OCI-M1 (cell line): ENCODE measurements at places on chromosomes 3 and 15.

GRCh38 chr15:95018888-95019545, 787.7 kb downstream of the MCTP2 start:
- peak; percentile 25 for DNase-seq

GRCh38 chr15:57213862-57214261, 162.4 kb upstream of the CGNL1 start:
- peak; percentile 85 for DNase-seq

DNA sequence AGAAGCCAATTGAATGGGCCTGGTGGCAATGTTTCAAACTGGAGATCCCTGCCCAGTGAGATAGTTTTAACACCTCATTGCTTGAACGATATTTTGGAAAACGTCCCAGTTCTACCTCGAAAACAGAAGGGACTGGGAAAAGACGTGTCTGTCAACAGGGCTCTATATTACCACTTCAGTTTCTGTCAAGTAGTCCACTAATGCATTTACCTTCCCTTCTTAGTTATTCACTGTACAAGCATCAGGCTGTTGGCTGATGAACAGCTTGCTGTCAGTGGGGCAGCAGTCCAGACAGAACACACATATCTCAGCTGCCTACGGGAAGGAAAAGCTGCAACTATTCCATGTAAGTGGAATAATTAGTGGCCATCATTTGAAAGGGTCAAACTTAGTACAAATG, 794.7 kb upstream of the GBE1 start:
- DNase-seq, result no peak

GRCh38 chr3:8539419-8539818, 37.8 kb downstream of the LMCD1 start:
- DNase-seq, result no peak

GRCh38 chr3:16908016-16908807, 23.5 kb downstream of the PLCL2 start:
- DNase-seq, result no peak

- no peak for DNase-seq
These were observed 11.6 kb upstream of the SEMA5B start for GRCh38 chr3:123039178-123039577.

- DNase-seq, result no peak
These were observed 20.4 kb upstream of the NTRK3 start for GRCh38 chr15:88276821-88277410.

DNA sequence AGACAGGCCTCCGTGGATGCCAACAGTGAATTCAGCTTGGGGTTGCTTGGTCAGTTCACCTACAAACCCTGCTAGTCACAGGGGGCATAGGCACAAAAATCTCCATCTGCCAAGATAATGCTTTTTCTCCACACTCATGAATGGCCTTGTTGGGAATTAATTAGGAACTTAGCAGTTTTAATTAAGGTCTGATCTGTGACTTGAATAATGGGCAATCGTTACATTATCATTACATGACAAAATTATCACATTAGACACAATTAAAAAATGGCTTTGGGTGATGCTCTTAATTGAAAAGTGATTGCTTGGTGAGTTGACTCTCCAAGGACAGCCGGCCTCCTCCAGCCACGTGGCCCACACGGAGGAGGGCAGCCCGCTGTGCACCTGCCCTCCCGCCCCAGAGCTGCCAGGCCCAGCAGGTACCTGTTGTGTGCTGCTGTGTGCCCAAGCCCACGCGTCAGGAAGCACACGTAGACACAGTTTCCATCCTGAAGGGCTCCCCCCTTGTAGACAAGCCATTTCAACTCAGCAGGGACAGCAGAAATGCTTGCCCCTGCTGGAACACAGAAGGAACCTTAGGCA, 274.2 kb downstream of the OCA2 start:
- no peak for DNase-seq

DNA sequence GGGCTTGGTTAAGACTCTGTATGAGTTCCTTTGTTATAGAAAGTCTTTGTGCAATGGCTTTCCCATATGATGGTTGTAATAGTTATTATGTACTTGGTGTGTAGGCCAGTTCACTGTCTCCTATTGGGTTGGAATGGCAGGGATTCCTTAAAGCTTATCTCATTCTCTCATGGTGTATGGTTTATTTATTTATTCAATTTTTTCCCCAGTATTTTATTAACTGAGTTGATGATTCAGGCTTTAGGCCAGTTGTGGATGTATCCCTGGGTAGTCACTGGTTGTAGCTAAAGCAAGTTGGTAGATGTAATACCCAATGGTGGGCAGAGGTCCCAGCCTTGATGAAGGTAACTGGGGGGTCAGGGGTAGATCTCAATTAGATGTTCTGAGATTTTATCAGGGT, 349.4 kb downstream of the DOCK3 start:
- DNase-seq, result no peak

GRCh38 chr3:159497361-159497760, 491.3 kb upstream of the IL12A start:
- DNase-seq, result no peak

DNA sequence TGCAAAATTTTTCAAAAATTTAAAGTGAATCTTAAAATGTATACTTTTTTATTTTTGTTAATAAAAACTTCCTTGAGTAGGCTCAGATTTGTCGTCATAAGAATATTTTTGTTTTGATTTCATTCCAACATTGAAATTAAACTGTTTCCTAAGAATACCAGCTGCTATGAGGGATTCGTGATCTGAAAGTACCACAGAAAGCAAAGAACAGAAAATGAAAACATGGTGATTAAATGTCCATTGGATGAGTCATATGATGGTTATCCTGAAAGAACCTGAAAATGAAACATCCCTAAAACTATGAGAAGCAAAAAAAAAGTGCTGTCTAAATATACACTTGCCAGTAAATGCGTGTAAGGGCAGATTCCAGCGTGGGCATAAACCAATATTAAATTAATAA, 143.8 kb downstream of the GMNC start:
- DNase-seq, result peak; percentile 44

DNA sequence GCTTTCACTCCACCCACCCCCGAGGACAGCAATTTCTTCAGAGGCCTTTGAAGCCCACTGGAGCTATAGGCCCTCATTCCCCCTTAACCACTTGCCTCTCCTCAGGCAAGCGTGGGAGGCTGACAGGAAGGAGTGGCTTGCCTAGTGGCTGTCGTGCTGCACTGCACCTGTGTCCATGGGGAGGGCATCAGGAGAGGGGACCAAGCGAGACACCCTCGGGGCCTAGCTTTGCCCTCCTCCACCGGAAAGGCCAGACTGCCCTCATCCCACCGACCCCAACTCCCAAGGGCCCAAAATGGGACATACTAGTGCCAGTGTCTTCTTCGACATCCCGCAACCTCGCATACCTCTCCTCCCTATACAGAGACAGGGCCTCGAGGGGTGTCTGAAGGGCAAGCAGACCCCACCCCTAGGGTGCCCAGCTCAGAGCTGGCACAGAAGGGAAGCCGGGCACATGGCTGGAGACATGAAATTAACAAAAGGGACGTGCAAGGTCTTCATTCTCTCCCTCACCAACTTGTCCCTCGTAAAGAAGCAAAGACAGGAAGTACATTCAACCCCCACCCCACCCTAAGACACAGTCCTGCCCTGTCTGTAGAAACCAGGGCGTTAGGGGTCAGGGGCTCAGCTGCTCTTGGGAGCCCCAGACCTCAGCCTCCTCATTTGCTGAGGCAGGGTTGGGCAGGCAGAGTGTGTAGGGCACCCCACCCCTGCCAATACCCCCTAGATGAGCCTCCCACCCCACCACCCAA, 24.3 kb downstream of the VIPR1 start:
- no peak for DNase-seq

- DNase-seq, result peak; percentile 91
These were observed 8.1 kb downstream of the FAM131A start for GRCh38 chr3:184345317-184346144.

GRCh38 chr15:58163985-58164384, 25.8 kb downstream of the AQP9 start:
- DNase-seq, result no peak

DNA sequence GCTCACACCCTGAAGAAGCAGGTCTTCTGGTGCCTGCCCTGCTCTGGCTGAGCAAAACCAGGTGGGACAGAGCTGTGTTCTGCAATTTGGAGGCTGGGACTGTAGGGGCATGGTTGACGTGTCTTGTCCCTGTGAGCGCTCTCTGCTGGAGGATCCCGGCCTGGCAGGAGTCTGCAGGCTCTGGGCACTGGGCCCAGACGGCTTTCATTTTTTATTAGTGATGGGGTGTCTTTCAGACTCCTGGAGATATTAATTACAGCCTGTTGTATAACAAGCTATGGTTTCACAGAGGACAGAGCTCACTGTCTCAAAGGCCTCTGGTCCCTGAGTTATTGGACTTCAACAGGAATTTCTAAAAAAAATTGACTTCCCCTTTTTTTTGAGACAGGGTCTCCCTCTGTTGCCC, 29.5 kb upstream of the ZNF710 start:
- peak; percentile 72 for DNase-seq

DNA sequence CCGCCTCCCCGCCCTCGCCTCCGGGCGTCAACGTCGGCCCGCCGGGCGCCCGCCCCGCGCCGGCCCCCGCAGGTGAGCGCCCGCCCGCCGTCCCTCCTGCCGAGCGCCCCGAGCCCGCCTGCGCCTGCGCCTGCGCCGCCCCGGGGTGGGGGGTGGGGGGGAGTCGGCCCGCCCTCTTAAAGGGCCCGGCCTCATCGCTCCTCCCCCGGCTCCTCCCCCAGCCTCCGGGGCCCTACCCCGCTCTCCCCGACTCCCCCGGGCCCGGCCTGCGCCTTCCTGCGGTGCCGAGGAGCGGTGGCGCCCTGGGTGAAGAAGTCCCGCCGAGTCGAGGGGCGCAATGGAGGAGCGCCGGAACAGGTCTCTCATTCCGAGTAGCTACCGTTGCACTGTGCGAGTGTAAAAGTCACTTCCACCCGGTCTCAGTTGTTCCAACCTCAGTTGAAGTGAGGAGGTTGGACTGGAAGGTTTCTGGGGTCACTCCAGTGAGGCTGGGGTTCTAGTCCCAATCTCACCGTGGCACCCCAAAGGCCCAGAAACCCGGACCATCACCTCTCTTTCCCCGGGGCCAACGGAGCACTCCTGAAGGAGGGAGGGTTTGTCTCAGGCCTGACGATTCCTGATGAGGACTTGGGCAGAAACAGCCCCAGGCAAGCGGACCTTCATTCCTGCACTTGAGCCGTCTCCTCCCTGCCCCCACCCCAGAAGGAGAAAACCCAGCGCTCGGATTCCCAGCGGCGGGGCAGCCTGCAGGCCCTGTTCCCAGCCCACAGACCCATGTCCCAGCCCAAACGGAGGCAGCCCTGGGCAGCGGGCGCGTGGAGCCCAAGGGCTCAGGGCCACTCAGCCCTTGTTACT, 1.5 kb upstream of the TNK2 start:
- peak; percentile 70 for DNase-seq

DNA sequence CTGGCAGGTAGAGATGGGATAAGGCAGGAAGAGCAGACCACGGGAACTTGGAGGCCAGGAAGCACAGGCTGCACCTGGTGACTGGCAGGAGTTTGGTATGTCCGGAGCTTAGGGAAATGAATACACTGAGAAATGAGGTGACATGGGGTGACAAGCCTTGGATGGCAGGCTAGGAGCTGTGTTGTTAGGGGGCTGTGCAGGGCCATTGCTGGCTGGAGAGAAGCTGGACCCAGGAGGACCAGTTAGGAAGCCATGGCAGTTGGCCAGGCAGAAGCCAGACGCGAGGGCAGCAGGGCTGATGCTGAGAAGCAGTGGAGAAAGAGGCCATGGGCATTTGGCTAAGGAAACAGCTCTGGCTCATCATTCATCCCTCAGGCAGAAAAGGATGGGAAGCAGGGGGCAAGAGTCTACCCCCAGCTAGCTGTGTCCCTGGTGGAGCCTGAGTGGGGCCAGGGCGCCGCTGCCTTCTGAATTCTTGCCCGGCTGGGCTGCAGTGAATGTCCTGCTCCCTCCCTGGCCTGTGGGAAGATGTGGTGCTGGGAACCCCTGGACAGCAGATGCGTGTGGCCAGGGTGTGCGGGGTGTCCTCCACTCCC, 255.8 kb downstream of the FAM43A start:
- DNase-seq, result no peak

DNA sequence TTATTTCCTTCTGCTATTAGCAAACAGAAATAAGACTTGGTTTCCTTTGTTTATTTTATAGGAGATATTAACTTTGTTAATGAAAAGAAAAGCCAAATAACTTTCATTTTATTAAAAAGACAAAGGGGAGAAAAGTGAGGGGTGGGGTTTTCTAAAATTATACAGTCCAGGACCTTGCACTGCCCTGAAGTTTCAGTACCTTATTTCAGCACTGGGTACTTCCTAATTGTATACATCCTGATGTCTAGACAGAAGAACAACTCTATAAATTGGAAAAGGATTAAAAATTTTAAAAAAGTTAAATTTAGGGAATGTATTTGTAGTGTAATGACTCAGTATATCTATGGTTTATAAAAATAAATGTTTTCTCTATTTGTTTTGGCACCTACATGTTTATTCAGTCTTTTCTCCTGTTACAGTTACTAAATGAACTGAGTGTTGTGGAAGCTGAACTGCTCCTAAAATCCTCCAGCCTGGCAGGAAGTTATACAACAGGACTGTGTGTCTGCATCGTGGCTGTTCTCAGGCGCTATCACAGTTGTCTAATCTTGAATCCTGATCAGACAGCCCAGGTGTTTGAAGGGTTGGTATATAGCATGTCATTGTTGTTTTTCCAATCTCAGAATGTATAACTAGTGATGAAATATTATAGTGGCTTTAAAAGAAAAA, 27.6 kb upstream of the P2RY13 start:
- DNase-seq, result no peak

DNA sequence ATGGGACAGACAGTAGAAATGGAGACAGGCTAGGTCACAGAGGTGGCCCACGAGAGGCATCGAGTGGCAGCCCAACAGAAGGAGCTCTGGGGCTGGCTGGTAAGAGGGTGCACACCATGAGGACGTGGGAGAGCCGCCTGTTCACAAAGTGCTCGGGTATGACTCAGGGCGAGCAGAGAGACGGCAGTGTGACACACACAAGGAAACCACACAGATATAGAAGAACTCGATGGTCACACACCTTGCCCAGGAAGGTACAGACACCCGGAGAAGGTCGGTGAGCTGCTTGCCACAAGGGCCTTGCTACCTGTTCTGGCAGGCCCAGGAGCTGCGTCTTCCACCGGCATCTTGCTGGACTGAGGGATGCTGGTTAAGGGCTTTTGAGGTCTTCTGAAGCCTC, 50.2 kb downstream of the CA12 start:
- no peak for DNase-seq

- peak; percentile 24 for DNase-seq
These were observed 73.0 kb upstream of the FRMD4B start for GRCh38 chr3:69458803-69459365.
